ENCODE measurements at places on chromosomes 2 and 18.

GRCh38 chr2:48560546-48561209 is 30.7 kb downstream of the STON1 start:
- DNase-seq = no peak

DNA sequence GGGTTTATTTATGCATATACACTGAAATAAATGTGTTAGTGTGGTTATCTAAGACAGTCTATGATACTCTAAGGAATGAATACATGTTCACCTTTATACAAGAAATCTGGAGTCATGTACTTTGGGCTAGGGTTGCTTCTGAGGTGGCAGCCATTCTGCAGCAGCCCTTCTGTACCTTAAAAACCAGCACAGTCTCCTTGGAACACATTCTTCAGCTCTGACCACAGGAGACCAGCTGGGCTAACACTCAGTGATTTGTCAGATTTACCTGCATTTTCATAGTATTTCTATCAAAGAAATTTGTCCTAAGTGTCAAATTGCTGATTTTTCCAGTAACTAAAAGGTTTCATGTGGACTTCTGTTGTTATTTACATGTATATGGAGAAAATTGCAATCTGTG is 167.7 kb downstream of the CAMKMT start:
- DNase-seq = no peak

DNA sequence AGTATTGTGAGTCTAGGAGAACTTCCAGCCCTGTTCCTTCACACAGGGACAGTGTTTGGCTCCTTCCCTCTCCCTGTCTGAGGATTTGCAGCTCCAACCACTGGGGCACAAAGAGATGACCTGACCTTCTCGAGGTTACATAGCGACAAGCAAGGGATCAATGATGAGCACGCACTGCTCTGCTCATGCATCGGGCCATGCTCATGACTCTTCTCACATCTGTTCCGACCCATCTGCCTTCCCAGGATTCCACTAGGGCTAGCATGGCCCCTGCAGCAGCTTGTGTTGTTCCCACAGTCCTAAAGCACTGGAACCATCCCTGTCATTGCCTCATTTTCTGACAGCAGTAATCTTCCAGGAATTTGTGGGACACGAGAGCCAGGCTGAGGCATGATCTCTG is 78.8 kb upstream of the ARHGAP28 start:
- no peak for DNase-seq

- DNase-seq = peak; percentile 84
These were observed 304.0 kb downstream of the LPIN1 start for GRCh38 chr2:12050396-12050795.

GRCh38 chr2:174012347-174013314 is 47.5 kb upstream of the SP3 start:
- DNase-seq = no peak

DNA sequence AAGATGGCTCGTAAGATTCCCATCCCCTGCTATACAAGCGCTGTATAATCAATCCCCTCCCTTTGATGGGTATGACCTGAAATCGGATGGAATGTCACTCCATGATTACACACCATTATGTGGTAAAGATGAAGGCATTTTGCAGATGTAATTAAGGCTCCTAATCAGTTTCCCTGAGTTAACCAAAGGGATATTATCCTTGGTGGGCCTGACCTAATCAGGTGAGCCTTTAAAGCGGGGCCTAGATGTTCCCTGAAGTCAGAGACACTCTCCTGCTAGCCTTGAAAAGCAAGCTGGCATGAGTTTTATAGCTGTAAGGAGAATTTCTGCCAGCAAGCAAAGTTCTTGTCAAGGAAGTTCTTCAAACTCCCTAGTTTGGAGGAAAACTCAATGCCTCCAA is 223.8 kb upstream of the FN1 start:
- DNase-seq = no peak

DNA sequence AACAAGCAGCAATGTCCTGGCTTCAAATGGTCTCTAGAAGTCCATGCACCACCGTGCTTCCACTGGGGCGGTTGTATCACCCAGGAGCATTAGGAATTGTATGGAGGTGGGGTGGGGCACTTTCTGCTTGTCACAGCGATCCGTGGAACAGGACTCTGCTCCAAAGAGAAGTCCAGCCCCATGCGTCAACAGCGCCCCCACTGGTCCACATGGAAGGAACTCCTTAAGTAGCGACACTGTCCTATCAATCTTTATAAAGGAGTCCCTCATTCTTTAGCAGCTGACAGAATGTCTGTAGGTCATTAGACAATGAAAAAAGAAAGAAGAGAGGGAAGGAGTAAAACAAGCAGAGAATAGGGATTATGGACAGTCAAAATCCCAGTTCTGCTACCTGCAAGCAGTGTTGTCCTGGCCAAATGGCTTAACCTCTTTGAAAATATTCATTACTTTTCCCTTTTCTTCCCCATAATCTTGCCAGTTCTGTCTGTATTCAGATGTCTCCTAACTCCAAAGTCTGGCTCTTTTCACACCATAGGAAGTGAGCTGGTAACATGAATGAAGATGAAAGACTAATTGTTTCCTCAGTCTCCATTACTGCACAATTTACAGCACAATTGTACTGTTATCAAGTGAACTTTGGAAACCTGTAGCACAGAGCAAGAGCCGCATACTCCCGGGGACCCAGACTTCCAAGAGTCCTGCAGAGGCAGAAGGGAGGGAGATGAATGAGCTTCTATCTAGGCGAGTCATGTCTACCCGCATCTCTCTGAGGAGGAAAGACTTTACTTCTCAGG is 9.9 kb downstream of the NFE2L2 start:
- no peak for DNase-seq

- DNase-seq = no peak
These were observed 172.0 kb upstream of the SERPINE2 start for GRCh38 chr2:224211181-224211480.

- DNase-seq = no peak
These were observed 72.5 kb downstream of the DOCK10 start for GRCh38 chr2:224969633-224970260.

DNA sequence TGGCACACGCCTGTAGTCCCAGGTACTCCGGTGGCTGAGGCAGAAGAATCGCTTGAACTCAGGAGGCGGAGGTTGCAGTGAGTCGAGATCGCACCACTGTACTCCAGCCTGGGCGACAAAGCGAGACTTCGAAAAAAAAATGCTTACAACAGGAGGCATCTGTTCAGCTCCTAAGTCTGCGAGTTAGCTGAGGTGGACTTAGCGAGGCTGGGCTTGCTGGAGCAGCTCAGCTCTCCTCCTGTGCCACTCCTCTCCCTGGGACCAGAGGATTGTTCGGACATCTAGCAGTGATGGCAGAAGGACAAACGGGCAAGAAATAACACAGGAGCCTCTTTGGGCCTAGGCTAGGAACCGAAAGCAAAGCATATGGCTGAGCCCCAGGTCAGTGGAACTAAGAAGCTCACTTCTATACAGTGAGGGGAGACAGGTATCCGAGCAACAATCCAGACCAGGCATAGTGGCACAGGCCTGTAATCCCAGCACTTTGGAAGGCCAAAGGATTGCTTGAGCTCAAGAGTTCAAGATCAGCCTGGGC is 260.1 kb downstream of the GLI2 start:
- no peak for DNase-seq

- DNase-seq = no peak
These were observed 157.2 kb downstream of the DDX1 start for GRCh38 chr2:15748736-15749323.

DNA sequence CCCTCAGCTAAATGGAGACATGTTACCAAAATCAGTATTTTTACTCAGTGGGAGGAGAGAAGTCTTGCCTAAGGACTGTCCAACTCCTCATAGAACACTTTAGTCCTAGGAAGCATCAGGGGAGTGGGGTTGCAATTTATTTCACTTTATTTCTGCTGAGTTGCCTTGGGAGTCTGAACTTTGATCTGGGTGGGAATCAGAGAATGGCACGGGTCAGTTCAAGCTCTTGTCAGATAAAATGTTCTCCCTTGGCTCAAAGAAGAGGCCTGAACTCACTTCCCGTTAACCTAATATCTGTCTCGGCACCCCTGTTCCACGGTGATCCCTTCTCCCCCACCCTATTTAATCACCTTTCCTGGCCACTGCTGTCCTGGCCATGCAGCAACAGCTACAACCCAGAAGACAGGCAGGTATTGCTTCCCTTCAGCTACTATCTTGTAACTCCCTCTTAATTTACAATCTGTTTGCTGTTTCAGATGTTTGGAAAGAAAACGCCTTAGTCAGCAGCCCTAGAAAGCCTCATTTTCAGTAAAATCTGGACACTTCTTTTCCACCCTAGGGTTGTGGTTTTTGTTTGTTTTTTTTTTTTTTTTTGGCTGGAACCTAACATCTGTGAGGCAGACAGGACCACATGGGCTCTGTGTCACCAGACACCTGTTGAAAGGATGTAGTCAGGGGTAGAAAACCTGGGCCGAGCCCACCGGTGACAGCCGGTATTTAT is 52.5 kb downstream of the SERTAD2 start:
- no peak for DNase-seq

GRCh38 chr2:219959471-219959870 is 332.0 kb downstream of the SLC4A3 start:
- DNase-seq = no peak

DNA sequence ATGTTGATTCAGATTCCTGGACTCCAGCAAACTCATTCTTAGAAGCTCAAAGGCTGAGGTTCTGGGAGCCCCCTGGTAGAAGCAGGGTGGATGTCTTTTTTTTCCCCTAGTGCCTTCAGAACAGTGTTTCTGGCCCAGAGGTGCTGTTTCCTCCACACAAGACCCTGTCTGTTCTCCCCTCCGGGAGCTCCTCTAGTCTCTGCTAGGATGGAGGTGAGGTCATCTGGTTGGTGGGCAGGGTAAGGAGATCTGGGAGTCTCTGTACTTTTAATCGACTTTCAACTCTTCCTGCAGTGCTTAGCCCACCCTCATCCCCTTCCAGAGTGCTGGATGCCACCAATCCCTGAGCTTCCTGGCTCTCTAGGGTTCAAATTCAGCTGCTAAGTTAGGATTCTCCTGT is 192.0 kb downstream of the SH3BP4 start:
- DNase-seq = no peak

- DNase-seq = no peak
These were observed 39.0 kb downstream of the COA5 start for GRCh38 chr2:98569197-98569793.

DNA sequence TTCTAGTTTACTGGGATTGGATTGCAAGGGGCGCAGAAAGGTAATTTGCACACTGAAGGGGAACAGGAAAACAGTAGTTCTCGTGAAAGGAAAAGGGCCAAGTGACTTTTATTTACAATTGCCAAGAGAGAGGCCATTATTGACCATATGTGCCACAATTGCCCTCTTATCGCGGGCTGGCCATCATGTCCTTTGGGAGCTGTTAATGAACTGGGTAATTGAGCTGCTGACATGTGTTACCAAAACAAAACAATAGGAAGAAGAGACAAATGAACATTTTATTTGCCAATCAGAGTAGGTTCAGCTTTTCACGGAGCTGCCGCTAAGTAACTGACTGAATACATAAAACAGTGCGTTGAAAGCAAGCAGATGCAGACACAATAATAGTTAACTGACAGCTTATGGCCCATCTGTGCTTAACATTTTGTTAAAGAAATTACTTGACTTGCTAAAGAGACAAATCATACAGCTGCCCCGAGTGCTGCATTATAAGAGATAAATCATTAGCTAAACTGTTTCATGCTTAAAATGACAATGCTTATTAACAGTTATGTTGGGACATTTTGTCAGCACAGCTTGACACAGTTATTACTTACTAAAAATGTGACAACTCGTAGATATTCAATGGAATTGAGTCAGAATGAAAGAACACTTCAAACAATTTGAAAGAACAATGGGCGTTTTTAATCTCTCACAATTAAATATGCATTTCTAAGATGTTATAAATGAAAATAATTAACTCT is 57.5 kb downstream of the PAX3 start:
- no peak for DNase-seq

DNA sequence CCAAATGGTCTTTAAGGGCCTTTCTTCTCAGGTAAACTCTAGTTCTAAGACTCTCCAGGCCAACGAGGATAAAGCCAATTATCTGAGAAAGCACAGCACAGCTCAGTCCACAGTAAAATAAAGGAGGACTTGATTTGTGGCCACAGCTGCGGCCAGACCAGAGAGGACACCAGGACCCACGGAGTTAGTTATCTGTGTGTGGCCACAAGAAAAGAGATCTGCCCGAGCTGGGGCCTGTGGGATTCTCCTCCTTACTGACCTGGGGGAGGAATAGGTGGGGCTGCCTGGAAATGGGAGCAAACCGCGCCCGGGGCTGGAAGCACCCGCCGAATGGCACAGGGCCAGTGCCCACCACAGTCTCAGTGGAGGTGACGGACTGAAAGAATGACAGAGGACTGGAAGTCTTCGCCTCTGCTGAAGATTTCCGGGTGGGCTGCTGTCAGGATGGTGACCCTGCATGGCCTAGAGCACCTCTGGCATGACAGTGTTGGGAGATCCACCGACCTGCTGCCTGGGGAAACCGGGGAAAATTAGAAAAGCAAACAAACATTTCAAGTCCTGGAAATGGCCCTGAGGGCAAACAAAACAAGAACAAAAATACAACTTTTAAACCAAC is 13.3 kb downstream of the PROC start:
- DNase-seq = no peak

- DNase-seq = no peak
These were observed 119.3 kb upstream of the IL1R2 start for GRCh38 chr2:101872480-101872879.

DNA sequence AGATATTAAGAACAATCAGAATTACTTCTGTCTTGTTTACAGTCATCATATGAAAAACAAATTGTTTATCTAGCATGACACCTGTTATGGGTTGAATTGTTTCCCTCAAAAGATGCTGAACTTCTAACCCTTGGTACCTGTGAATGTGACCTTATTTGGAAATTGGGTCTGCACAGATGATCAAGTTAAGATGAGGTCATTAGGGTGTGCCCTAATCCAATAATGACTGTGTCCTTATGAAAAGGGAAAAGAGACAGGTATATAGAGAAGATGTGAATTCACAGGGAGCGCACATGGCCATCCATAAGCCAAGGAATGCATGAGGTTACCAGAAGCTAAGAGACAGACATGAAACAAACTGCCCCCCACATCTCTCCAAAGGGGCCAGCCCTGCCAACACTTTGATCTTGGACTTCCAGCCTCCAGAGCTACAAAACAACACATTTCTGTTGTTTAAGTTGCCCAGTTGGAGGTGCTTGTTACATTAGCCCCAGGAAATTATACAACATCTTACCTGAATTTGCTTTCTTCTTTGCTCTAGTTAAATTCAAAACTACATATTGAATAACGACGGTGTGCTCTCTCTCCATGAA is 2.3 kb upstream of the HPCAL1 start:
- DNase-seq = no peak

GRCh38 chr18:41052625-41053024 is 902.4 kb upstream of the PIK3C3 start:
- DNase-seq = no peak

GRCh38 chr2:42456126-42456839 is 37.5 kb downstream of the KCNG3 start:
- DNase-seq = no peak

Data from AG09309 (cell line).